ENCODE measurements at places on chromosomes 12 and 14.

GRCh38 chr14:33933386-33933933, 17.4 kb downstream of the EGLN3 start:
- no peak for DNase-seq

GRCh38 chr12:115464111-115464581, 780.2 kb upstream of the TBX3 start:
- no peak for DNase-seq

GRCh38 chr14:29803045-29803444, 124.6 kb downstream of the PRKD1 start:
- DNase-seq: no peak

DNA sequence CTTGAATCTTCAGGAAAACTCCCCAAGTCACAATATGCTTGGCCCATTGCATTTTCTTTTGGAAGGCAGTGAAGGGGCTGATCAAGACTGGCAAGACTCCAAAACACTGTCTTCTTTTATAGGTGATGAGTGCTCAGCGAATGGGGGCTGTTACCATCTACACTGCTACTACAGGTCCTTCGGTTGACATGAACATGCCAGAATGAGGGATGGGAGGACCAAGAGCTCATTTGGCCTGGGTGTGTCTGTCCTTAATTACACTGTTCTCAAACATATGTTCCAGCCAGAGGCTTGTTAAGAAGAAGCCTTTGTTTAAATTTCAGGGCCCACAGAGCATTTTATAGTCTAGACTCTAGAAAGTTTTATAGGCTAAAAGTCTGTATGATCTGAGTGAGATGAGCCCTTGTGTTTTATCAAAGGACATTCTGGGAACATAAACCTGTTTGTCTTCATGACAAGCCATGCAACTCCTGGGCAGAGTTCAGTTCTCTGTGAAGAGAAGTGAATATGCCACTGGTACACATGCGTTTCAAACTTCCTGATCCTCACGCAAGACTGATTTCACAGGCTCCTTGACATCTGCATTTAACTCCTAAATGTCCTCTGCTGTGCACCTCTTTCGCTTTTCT, 4.7 kb upstream of the FAM234B start:
- DNase-seq: no peak

DNA sequence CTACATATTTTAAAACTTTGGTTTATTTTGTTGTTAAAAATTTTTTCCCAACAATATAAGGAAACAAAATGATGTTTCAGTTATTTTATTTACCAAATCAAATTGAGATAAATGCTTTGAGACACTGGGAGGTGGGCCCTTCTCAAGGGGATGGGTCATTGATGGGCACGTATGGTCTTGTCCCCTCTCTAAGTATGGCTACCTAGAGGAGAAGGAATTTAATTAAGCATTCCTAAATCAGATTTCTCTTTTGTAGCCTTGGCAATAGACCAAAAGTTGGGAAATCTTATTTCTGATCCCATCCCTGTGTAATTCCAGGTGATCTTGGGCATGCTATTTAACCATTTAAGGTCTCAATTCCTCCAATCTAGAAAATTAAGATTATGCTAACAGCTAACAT, 79.0 kb downstream of the SCN8A start:
- no peak for DNase-seq

- DNase-seq: no peak
These were observed 348.8 kb downstream of the GXYLT1 start for GRCh38 chr12:41795910-41796309.

GRCh38 chr14:61184112-61184511, 97.0 kb downstream of the TMEM30B start:
- peak; percentile 100 for DNase-seq

- DNase-seq: no peak
These were observed 26.2 kb downstream of the NKX2-8 start for GRCh38 chr14:36555998-36556743.
